ENCODE measurements at places on chromosomes 1 and 21.

- DNase-seq = no peak
Measured at GRCh38 chr1:154831462-154831861, 38.6 kb downstream of the KCNN3 start.

DNA sequence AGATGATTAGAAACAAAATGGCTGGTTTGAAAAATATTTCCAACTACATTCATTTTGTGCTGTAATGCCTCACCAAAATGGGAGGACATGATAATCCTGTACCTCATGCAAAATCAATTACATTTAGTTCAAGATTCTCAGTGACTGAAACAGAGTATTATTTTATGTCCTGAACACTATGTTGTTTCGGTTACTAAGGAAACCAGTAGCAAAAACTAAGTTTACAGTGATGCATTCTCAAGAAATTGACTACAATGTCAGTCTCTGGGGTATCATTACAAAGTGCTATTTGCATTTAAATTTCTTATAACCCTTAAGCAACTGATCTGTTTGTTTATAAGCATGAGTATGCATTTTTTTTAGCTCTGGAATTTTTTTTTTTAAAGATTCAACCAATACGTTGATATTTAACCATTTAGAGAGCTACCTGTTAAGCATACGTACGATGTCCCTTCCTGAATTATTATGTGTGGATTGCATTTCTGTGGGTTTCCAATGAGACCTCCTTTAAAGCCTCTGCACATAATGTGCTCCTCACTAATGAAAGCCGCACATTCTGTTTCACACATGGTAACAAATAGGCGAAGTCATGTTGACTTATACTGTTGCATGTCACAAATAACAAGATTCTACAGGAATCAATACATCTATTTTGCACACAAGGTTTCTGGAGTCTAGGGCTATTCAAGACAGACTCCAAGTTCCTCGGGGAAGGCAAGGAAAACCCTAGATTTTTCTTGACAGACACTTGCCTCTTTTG is 1035.7 kb downstream of the ADGRL2 start:
- no peak for DNase-seq

- DNase-seq = no peak
Measured at GRCh38 chr1:71417421-71417820, 336.6 kb upstream of the ZRANB2 start.

GRCh38 chr1:243723050-243723449 is 127.0 kb downstream of the AKT3 start:
- no peak for DNase-seq

GRCh38 chr1:239976130-239976968 is 115.3 kb upstream of the FMN2 start:
- peak; percentile 18 for DNase-seq

GRCh38 chr1:16145662-16146278 is 10.1 kb downstream of the EPHA2 start:
- no peak for DNase-seq

DNA sequence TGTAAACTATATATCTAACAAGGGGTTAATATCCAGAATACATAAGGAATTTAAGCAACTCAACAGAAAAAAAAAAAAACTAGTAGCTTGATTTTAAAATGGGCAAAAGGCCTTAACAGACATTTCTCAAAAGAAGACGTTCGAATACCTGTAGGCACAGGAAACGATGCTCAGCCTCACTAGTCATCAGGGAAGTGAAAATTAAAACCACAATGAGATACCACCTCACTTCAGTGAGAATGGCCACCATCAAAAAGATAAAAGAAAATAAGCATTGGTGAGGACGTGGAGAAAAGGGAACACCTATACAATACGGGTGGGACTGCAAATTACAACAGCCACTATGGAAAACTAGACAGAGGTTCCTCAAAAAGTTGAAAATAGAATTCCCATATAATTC is 37.3 kb downstream of the NPHP4 start:
- no peak for DNase-seq

DNA sequence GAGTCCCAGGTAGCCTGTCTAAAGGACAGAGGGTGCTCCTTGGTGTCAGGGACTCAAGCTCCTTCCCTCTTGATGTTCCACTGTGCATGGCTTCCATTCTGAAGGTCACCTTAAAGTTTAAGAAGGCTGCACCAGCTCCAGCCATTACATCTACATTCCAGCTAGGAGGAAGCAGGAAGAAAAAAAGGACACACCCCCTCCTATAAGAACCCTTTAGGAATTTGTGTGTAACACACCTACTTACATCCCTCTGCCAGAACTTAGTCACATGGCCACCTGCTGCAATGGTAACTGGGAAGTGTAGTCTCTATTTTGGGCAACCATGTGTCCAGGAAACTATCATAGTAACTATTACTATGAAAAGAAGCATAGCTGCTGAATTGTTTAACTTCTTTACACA is 161.6 kb upstream of the KLHDC7A start:
- DNase-seq = no peak

DNA sequence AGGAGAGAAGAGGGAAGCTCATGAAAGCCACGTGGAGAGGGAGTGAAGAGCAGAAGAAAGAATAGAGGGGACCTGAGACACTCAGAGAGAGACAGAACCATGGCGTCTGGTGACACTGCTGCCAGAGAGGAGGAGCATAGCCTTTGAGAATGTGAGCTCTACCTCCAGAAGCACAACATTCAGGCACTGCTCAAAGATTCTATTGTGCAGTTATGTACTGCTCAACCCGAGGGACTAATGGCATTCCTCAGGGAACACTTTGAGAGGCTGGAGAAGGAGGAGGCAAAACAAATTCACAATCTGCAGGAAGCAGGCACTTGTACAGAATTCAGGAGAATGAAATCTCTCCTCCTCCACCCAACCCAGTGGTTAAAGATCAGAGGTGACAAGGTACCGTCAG is 45.1 kb downstream of the BTBD8 start:
- no peak for DNase-seq

DNA sequence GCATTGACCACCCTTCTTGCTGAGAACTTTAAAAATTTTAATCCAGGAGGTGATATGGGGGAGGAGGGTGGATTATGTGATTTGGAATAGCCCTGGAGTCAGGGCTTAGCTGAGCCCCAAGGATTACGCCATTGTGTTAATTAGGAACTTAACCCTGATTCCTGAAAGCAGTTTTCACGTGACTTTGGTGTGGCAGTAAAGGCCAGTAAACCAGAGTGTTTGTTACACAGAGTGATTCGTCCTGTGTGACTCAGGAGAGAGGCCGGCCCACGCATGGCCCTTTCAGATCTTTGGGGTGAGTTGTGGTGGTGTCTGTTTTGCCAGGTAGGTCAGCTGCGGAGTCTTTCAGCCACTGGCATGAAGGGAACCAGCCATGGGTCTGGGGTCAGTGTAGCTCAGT is 107.6 kb downstream of the NOS1AP start:
- DNase-seq = no peak

DNA sequence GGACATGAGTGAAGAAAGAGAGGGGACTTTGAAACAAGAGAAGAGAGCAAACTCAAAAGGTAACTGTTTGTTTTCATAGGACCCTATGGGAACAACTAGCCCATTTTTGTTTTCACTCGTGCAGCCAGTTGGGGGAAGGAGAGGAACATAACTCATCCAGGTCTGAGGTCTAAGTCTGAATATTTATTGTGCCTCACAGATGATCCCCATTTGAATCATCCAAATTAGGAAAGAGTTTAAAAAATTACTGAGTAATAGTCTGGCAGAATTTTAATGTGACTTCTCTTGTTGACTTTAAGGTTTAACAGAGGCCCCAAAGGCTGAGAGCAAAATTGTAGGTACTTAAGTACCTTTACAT is 10.4 kb upstream of the TSPAN2 start:
- no peak for DNase-seq

DNA sequence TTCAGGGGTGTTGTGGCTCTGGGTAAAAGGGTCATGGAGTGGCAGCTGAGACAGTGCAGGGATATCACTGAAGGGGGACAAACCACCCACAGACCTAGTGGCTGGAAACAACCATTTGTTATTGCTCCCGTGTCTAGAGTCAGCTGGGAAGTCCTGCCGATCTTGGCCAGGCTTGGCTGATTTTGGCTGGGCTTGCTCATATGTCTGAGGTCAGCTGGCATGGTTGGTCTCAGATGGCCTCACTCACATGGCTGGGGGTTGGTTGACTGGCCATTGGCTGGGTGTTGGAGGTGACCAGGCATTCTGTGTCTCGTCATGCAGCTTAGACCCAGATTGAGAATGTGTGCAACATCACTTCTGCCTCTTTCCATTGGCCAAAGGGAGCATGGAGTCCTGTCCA is 203.8 kb upstream of the POU3F1 start:
- no peak for DNase-seq

GRCh38 chr21:45543371-45543709 is 1.1 kb upstream of the SLC19A1 start:
- no peak for DNase-seq

DNA sequence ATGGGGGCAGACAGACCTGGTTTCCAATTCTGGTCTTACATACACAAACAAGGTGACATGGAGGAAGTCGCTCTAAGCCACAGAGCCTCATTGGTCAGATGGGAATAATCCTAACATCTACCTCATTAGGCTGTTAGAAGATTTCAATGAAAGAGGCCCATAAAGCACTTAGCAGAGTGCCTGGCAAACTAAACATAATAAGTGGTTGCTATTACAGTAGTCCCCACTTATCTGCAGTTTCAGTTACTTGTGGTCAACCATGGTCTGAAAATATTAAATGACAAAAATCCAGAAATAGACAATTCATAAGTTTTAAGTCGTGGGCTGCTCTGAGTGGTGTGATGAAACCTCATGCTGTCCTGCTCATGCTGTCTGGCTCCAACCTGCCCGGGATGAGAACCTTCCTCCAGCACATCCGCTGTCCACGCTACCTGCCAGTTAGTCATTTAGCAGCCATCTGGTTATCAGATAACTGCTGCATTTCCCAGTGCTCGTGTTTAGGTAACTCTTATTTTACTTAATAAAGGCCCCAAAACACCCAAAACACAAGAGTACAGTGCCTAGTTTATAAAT is 112.3 kb downstream of the DDX20 start:
- no peak for DNase-seq

- DNase-seq = no peak
Measured at GRCh38 chr1:55329091-55329490, 113.9 kb upstream of the USP24 start.

DNA sequence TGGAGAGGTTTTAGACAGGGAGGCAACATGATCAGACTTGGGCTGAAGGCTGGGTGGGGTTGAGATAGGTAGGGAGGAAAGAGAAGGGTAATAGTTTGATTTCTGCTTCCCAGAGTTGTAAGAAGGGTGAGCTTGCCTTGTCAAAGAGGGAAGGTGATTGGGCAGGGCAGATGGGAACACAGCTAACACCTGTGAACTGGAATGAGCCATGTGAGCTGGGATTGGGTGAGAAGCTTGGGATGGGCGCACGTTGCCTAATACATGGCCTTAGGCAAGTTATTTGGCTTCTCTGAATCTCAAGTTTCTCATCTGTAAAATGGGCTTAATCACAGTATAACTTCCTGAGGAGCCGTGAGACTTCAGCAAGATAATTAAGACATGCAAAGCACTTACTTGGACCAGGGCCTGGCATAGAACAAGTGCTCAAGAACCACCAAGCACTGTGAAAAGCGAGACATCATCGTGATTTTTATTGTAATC is 33.8 kb upstream of the ID3 start:
- no peak for DNase-seq

DNA sequence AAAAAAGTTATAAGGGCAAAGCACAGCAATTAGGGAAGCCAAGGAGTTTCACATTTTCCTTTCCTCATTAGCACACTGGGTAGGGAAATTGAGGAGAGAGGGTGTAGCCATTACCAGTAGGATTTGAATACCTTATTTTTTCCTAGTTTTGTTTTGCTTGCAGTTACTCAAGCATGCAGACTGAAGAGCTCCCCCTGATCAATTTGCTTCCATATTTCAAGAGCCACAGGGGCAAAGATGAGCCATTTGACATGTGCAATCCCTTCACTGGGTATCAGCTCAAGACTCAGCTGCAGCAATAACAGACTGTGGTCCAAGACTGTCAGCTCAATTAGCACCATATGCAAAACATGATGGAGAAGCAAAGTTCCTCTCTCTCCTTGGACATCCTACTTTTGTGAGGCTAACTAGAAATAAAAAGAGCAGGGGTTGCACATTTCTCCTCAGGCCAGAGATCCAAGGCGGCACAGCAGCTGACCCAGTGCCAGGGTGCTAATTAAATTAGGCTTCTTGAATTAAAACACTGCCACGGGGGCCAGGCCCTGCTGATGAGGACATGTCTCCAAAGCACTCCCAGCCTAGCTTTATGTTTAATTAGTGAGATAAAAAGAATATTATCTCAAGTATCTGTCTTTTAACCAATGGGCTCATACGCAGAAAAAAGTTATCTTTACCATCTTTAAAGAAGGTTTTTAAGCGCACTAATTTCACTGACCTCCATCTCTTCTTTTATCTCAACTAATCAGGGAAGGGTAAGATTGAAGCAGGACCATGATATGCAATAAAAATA is 36.7 kb upstream of the LRRC53 start:
- no peak for DNase-seq

DNA sequence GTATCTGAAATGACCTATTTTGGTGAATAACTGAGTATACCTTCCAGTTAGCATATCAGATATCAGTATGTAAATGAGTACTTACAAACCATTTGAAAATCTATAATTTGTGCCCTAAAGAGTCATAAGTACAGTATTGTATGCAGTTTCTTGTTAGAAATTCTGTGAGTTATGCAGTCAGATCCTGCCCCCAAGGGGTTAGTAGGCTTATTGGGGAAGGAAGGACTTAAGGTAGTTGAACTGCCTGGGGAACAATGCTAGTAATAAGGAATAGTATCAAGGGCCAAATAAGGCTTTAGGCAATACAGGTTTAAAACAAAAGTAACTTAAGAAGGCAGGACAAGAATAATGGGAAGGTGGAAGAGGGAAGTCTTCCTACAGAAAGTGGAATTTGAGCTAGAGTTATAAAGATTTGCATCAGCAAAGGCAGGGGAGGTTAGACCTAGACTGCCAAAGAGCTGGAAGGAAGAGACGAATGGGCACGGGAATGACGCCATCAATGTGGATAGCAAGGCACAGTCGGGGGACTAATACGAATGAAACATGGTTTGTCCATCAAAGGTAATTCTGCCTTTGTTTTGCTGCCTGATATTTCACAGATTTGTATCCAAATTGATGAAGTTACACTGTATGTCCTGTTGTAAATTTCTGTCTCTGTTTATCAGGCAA is 182.9 kb upstream of the DPYD start:
- no peak for DNase-seq

DNA sequence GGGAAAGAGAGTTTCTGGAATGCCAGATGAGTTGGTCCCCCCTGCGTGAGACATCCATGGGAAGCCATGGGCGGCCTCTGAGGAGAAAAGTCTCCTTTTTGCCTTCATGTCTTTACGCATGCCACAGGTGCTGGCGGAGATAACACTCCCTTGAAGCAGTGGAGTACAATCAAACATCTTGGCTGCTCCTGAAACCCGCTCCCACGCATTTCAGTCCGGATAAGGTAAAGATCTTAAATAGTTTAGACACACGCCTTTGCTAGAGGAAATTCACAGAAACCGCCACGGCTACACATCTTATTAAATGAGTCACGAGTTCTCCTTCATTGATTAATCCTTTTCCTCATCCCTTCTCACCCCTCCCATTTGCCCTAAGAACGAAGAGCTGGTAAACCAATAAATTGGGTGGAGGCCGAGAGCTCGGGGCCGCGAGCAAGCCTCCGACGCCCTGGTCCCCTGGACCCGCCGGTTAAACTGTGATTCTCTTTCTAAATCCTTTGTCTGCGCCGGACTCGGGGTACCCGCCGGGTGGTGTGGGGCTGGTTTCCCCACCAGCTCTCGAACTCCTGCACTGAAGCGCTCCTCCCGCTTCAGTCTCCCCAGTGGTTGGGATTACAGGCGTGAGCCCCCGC is 6.6 kb upstream of the ZNF669 start:
- DNase-seq = peak; percentile 38

GRCh38 chr1:41020109-41020576 is 1.4 kb downstream of the SLFNL1 start:
- DNase-seq = no peak

GRCh38 chr1:237411621-237412020 is 369.6 kb downstream of the RYR2 start:
- DNase-seq = no peak
